ENCODE measurements at places on chromosomes 11 and 22.
A peak's percentile ranks its signal among the peaks of the same experiment; 100 is the strongest.

GRCh38 chr22:39943953-39944872 is 16.0 kb upstream of the TMA7B start:
- no peak for DNase-seq

DNA sequence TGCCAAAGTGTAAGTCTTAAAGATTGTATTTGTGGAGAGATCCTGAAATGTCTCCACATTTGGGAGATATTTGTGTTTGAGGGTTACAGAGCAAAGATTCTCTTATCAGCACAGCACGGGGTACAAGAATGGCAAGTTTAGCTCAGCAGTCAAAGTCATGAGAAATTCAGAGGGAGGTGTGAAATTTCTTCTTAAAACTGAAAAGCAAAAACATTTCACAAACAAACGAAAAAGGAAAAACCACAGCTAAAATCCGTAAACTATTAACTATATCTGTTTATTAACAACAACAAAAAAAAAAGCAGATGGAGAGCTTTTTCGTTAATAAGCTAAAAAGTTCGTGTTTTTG is 40.9 kb upstream of the ETS1 start:
- no peak for DNase-seq

GRCh38 chr22:47107431-47107830 is 345.0 kb downstream of the TBC1D22A start:
- DNase-seq = peak; percentile 80

GRCh38 chr11:44524751-44525201 is 40.7 kb upstream of the CD82 start:
- DNase-seq = no peak

DNA sequence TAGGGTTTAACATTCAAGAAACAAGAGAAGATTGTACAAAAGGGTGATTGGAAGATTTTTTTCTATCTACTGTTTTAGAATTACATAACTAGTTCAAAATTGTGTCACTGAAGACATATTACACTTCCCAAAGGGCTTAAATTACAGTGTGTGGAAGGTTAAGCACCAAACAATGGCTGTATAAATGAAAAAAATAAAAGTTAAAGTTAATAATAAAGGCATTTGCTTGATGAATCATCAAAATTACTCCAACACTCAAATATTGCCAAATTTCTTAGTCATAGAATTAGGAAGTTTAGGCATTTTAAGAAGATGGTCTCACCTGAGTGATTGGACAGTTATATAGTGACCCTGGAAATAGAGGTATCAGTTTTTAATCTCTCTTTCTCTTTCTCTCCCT is 227.6 kb upstream of the CARD18 start:
- DNase-seq = peak; percentile 4

DNA sequence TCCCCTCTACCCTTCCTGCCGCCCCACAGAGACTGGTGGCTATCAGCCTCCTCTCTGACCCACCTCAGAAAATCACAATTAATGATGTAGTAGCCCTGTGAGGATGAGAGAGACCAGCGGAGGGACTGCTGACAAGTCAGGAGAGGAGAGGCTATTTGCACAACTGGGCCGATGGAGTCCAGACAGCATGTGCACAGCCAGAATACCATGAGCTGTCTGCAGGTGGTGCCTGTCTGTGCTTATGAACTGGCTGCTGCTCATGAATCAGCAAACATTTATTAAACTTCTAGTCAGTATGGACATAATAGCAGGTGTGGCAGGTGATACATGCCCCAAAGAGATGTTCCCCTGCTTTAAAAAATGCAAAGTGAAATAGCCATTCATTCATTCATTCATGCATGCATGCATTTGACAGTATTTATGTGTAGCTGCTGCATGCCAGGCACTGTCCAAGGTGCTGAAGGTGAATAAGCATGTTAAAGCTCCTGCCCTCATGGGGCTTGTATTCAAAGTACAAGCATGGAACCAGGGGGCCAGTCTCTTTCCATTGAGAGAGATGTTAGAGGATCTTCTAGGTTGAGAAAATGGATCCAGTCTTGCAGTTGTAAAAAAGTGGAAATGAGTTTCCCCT is 141.3 kb downstream of the GRIK4 start:
- peak; percentile 6 for DNase-seq

DNA sequence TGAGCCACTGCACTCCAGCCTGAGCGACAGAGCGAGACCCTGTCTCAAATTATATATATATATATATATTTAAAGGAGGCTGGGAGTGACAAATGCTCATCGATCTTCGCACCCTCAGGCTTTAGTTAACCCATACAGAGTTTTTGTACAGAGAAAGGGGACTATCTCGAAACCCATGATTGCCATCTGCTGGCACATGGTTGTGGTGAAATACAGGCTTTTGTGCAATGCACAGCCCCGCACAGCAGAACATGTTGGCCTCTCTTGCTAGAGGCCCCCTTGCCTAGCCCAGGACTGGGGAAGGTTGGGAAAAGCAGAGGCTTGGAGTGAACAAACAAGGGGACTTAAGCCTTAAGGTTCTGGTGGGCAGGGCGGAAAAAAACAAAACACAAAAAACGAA is 3.6 kb downstream of the MYBPC3 start:
- peak; percentile 27 for DNase-seq

GRCh38 chr11:47469361-47470179 is 20.6 kb upstream of the RAPSN start:
- DNase-seq = peak; percentile 62

GRCh38 chr11:7576726-7577290 is 63.0 kb downstream of the PPFIBP2 start:
- peak; percentile 56 for DNase-seq

DNA sequence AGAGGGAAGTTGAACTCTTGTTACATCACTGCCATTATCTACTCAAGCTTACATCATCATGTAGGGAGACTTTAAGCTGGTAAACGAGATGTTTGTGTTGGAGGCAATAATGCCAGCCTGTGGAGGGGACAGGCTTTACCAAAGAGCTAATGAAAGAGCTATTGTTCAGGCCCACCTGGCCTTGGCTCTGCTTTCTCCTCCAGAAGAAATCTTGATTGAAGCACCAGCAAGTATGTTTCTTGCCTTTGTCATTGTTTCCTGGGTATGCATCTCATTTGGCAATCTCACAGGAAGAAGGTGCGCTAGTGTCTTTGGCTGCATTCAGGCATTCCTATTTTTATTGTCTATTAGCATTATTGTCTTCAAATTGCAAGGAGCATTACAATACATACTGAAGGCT is 16.7 kb upstream of the CARD18 start:
- DNase-seq = no peak

DNA sequence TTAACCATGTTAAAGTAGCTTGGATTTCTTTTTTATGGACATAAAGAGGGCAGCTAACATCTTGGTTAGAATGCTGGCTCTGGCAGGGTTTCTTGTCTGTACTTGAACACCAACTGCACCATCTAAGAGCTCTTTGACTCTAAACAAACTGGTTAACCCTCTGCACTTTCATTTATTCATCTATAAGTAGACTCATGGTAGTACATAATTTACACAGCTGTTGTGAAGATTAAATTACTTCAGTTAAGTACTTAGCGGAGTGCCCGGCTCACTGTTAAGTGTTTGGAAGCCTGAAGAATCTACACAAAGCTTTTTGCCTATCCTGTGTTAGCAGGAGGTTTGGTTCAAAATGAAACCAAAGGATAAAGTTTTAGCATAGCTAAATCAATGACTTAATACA is 846.2 kb upstream of the API5 start:
- DNase-seq = no peak

GRCh38 chr22:28231441-28231840 is 312.4 kb upstream of the PITPNB start:
- DNase-seq = peak; percentile 39

- no peak for DNase-seq
Observed at GRCh38 chr11:119897046-119897440, 168.0 kb upstream of the NECTIN1 start.

DNA sequence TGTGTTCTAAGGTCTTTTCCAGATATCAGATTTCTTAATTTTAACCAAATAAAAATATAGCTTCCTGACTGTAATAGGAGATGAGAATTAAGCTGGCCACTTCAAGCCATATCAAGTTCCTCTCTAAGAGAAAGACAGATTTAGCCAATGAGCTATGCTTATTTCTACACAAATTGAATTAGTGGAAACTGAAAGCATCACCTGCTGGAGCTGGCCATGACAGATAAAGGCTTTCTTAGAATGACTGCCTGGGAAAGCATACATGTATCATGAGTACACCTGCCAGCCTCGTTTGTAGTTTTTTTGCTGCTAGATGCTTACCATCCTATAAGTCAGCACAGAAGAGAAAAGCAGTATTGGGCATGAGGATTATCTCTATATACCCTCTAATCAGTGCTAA is 53.5 kb upstream of the DBX1 start:
- DNase-seq = no peak

Measured in fibroblast of mammary gland (primary cell).